ENCODE measurements at places on chromosomes 12 and 14.
A peak's percentile ranks its signal among the peaks of the same experiment; 100 is the strongest.

GRCh38 chr12:109153821-109154441, 37.5 kb downstream of the ACACB start:
- no peak for DNase-seq

GRCh38 chr12:3161861-3162260, 84.7 kb downstream of the TSPAN9 start:
- no peak for DNase-seq

DNA sequence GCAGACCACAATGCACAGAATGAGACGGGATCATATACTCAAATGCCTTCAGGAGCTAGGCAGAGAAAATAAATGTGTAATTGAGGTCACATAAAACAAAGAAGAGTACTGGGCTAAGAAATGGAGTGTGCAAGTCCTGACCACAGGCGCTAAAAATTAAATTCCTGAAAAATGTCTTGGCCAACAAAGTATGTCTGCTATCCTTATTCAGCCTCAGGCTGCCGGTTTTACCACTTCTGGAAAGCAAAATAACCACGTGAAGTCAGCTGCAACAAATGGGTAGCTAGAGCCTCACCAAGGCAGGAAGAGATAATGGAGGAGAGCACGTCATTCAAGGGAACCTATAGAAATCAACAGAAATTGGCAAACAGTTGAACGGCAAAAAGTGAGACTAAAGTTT, 3.1 kb downstream of the PYGL start:
- no peak for DNase-seq

- no peak for DNase-seq
These were observed 68.8 kb downstream of the CLMN start for GRCh38 chr14:95250936-95251335.

- no peak for DNase-seq
These were observed 48.5 kb downstream of the CHST11 start for GRCh38 chr12:104505095-104505818.

- no peak for DNase-seq
These were observed 84.7 kb upstream of the NELL2 start for GRCh38 chr12:44960856-44961255.

GRCh38 chr14:64303471-64303917, 9.3 kb upstream of the ESR2 start:
- DNase-seq: peak; percentile 52

- no peak for DNase-seq
These were observed 160.4 kb downstream of the CACNA1C start for GRCh38 chr12:2212971-2213869.

DNA sequence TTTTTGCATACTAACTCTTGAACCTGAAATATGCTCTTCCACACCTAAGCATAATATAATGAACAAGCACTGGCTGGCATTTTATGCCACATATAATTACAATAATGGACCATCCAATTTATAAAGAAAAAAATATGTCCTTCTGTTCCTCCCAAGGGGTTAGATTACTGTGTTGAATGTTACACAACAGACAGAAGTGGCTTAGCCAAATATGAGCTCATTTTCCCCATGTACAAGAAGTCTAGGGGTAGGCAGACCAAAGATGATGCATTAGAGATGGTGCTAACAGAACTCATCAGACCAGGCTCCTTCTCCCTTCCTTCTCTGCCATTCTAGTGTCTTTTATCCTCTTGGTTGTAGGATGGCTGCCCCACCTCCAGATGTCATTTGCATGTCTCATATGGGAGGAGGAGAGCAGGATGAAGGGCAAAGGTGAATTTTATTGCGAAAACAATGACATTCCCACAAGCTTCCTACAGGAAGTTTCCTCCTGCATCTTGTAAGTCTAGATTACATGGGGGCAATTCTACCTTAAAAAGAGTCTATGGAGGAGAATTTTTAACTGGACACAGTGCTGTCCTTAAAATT, 43.9 kb upstream of the SLC2A13 start:
- DNase-seq: no peak

- peak; percentile 92 for DNase-seq
These were observed at the start of gene SENP1 for GRCh38 chr12:48105867-48106680. Gene SENP1, minus strand, starts transcription at chr12:48106079. Its CDS starts 4,607 bp downstream, at chr12:48101472.

DNA sequence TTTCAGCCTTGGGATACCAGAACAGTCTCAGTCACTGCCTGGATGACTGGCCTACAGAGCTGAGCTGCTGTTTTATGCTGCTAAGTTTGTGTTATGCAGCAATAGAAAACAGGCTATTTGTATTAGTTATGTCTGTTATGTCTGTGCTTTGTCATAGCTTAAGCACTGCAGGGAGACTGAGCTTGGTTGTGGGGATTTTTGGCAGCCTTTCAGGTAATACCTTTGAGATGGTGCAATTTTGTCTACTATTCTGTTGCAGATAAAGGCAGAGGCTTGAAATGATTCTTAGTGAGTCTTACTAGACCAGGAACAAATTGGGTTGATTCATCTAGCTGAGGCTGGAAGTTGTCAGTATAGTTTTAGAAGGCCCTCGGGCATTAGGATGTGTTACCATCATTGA, 201.3 kb upstream of the RBM19 start:
- no peak for DNase-seq

DNA sequence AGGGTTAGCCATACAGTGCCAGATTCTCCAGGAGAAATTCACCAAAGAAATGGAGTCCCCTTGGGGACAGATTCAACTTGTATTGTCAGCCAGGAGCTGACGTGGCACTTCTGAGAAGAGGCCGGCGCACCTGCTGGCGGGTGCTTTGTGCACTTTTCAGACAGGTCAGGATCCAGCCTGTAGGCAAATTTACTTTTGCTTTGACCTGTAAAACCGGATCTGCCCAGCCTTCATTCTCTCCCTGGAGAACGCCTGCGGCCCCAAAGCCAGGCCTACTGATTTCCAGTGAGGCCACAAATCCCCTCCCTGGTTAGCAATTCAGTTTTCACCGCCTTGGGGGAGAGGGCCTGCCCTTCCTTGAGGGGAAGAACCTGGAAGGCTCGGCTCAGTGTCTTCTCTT, 17.4 kb downstream of the P2RX4 start:
- no peak for DNase-seq

GRCh38 chr12:46517579-46517962, 145.0 kb upstream of the SLC38A2 start:
- DNase-seq: no peak

DNA sequence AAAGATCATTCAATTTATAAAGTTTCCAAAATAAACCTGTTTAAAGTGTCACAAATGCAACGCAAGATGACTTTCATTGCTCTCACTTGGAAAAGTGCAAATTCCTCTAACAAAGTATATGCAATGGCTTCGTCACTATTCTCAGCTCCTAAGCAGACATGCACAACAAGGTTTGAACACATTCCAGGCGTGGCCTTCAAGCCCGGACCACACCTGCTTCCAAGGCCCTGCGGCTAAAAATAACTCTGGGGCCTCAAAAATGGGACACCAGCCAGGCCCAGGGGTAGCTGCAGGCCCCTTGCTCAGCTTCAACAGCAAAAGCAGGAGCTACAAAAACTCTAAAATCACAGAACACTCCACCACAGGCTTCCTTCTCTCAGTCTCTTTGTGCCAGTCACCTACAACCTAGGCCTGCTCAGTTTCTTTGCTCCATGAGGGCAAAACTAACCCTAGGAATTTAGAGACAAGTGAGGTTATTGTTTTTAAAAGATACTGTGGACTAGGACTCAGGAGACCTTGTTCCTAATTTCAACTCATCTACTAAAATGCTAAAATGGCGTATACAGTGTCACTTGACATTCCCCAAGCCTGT, 29.3 kb downstream of the DUSP16 start:
- DNase-seq: no peak

DNA sequence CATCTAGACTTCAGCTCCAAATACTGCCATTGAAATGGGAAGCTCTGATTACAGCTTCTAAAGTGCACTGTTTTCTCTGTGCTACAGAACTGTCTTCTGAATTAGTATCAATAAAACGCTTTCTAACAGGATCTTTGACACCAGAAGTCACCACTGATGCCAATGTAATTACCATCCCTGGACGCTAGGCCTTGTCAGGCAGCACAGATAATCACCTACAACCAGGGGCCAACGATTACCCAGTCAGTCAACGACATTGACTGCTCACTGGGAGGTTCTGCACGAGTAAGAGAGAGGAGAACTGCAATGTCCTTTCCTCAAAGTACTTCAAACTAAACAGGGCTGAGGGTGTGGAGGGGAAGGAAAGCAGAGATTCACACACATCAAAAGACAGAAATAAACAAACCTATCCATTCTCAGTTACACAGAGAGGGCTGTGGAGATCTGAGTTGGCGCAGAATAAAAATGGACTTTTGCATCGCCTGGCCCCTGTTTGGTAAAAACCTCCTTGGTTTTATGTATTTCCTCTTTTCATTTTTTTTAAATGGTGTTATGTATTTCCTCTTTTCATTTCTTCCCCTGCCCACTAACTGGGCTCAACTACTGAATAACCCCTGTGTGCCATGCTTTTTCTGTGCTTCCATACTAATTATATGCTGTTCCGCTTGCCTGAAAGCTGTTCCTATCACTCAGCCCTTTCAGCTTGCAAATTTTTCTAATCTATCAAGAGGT, 492.2 kb downstream of the APAF1 start:
- DNase-seq: no peak

GRCh38 chr14:104359301-104359968, 220.1 kb upstream of the C14orf180 start:
- DNase-seq: no peak

GRCh38 chr14:99575043-99576023, 28.7 kb downstream of the CCDC85C start:
- DNase-seq: no peak

DNA sequence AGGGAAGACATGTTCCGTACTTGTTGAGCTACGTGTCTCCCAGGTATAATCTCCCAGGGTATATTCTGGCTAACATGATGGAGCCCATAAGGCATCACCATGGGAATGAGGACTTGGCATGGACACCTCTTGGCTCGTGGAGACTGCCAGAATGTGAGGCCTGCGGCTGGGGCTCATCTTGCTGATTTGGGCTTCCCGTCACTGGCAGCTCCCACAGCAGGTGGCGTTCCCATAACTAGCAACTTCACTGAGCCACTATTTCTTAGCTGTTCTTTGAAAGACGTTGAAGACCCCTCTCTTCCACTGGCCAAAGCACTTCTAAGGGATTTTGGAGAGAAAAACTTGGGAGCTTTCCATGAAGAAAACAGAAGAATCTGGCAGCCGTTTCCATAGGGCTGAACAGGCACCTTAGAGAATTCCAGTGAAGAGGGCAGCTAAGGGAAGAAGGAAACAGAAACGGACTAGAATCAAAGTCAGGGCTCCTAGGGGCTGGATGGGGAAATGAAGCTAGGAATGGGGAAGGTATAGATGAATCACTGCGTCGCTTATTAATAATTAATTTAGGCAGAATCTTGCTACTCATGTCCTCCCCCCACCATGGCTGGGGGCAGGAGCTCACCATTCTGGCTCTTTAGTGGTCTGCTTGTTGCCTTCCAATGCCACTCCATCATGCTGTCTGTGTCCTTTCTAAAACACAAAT, 39.7 kb upstream of the FOS start:
- no peak for DNase-seq

DNA sequence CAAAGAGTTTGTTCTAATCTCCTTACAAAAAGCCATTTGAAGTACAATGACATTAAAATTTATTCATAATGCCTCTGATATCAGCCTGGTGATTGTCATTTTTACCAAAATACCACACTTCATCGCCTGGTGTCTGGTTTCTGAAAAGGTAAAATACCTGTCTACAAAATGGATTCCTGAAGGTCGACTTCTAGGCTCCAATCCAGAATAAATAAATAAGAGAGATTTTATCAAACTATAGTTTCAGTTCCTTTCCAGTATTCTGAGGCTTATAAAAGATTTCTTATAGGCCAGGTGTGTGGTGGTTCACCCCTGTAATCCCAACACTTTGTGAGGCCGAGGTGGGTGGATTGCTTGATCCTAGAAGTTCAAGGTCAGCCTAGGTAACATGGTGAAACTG, 340.7 kb downstream of the SLC16A7 start:
- no peak for DNase-seq

GRCh38 chr12:25932971-25933370, 25.5 kb upstream of the RASSF8 start:
- DNase-seq: no peak

GRCh38 chr14:105335735-105336476, 21.4 kb downstream of the PACS2 start:
- DNase-seq: no peak

GRCh38 chr14:34643361-34643760, 13.4 kb upstream of the SNX6 start:
- DNase-seq: no peak

DNA sequence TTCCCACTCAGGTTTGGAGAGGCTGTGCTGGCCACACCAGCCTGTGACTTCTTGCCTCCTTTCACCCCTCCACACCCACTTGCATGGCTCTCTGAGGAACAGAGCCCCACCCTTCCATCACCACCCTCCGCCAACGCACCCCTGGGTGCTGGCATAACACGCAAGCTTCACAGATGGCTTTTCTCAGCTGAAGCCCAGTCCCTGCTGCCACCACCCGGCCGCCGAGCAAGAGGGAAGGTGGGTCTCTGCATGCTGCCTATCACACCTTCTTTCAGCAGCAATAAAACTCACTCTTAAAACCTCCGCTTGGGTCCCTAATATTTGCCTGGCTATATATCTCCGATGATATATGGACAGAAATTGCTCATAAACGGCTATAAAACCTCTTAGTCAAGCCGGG, 41.6 kb downstream of the SMUG1 start:
- no peak for DNase-seq

DNA sequence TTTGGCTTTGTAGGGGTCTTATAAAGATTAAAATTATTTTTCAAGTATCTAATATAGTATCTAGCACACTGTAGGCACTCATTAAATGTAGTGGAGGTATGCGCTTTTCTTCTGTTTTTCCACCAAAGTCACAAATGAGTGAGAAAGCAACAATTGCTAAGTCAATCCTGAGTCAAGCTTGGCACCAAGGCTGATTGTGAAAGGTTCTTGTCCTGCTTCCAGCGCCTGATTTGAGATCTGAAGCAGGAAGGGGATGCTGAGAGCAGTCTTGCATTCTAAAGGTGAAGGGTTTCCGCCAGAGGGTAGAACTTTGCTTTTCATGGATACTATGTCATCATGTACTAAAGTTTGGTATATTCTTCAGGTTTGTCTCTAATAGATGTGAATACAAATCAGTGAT, 64.9 kb upstream of the DAAM1 start:
- DNase-seq: no peak

GRCh38 chr14:93003945-93004698, 81.2 kb downstream of the CHGA start:
- no peak for DNase-seq

DNA sequence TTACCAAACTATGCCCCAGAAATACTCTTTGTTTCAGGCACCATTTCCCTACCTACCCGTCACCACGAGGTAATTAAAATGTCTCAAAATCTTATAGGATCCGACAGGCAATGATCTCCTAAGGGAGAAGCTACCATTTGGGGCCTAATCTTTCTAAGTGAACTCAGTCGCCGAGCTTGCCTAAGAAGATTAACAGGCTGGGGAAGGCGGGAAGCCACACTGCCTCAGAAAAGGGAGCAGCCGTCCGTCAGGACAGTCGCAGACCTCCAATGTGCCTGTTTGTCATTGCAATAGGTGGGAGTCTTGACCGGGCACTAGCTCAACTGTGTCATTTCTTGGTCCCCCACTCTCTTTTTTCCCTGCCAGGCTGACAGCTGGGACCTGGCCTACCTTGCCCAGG, 4.6 kb downstream of the TTC7B start:
- no peak for DNase-seq
